ENCODE measurements at places on chromosomes 1 and 21.

DNA sequence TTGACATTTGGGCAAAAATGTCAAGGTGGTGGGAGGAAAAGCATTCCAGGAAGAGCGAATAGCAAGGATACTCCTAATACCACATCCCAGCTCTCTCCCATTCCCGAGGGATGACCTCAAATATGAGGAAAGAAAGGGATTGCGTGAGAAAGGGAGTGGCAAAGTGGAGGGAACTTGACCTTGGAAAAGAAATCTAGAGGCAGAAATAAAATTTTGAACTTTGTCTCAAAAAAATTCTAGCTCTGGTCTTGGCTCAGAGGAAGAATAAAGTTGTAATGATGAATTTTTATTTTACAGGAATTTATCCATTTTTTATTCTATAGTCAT, 127.8 kb downstream of the TBX19 start:
- DNase-seq, result no peak

DNA sequence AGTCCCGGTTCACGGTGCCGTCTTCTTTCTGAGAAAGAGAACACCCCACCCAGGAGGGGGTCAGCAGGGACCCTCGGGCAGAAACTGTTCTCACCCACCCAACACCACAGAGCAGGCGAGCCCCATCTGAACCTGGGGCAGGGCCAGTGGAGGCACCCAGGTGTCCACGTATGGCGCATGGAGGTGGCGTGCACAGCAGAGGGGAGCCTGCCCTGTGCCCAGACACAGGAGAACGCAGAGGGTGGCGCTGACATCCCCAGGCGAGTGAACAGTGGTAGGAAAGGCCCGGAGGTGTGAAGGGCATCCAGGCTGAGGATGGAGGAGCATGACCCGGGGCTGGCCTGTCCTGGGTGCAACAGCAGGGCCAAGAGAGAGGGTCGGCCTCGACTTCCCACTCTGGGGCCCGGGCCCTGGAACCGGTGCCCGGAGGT, 91.1 kb downstream of the STUM start:
- DNase-seq, result no peak

- DNase-seq, result no peak
Measured at GRCh38 chr21:21051109-21052055, 53.2 kb downstream of the NCAM2 start.

DNA sequence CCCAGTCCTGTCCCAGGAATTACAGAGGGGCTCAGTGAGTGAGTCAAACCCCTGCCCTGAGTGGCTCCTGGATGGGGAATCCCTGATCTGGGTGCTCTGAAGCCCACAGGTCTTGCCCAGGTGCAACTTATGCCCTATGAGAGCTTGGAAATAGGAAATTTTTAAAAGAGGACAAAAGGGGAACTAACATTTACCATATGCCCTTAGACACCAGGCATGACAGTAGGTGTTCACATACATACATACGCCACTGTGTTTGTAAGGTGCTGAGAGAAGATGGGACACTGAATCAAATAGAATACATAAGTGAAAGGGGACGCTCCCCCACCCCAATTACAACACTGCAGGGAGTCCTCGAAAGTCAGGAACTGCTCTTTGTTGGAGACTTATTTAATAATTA, 1.4 kb downstream of the CFAP45 start:
- no peak for DNase-seq

- no peak for DNase-seq
Measured at GRCh38 chr1:60255565-60255964, 182.0 kb upstream of the C1orf87 start.

- DNase-seq, result no peak
Measured at GRCh38 chr21:31489726-31490125, 145.7 kb upstream of the TIAM1 start.

GRCh38 chr1:234107416-234108021, 203.0 kb downstream of the SLC35F3 start:
- no peak for DNase-seq

DNA sequence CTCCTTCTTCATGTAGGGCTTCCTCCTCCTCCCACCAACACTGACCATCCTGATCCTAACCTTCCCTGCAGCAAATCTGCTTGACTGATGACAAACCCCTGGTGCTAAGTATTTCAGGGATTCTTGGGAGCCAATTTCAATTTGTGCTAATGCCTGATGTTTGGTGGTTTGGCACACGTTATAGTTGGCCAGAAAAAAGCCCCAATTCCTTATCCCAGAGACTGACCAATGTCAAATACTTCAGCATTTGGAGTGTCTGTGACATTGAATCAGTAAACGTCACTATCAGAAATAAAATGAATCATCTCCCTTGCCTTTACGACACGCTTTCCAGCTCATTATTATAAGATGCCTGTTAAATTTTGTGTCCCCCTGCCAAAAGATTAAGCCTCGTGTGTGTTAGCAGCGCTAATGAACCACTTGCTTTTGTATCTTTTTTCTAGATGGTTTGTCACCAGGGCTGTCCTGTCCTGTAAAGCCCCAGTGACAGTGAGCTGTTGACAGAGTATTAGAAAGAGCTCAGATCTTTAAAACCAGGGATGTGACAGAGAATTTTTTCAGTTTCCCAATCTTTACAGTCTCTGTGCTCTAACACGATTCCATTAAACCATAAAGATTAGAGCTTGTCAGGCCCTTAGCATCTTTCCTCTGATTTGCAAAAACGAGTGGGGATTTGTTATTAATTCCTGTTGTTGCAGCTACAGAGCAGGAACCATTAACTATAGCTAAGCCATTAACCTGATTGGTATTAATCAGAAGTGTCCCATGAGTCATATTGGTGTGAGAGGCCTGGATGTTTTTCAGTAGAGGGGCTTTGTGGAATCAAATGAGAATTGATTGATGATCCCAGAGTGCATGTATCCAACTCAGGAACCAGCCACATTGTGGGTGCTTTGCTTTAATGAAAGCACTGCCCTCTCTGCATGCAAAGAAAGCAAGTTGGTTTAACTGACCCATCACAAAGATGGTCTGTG, 665.1 kb upstream of the PLXNA2 start:
- no peak for DNase-seq

DNA sequence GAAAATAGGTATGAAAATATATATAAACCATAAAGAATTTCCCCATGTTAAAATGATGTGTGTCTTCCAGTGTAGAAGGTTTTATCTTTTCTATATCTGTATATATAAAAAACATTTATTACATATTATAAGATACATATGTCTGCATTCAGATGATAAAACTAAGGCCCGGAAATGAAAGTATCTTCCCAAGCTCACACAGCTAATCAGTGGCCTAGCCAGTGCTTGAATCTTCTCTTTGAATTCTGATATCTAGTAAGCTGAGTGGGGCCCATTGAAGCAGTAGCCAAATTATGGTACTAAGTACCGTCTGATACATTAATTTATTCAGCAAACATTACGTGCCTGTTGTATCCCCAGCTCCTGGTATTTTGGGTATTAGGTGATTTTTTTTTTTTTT, 28.6 kb downstream of the UCK2 start:
- DNase-seq, result no peak

DNA sequence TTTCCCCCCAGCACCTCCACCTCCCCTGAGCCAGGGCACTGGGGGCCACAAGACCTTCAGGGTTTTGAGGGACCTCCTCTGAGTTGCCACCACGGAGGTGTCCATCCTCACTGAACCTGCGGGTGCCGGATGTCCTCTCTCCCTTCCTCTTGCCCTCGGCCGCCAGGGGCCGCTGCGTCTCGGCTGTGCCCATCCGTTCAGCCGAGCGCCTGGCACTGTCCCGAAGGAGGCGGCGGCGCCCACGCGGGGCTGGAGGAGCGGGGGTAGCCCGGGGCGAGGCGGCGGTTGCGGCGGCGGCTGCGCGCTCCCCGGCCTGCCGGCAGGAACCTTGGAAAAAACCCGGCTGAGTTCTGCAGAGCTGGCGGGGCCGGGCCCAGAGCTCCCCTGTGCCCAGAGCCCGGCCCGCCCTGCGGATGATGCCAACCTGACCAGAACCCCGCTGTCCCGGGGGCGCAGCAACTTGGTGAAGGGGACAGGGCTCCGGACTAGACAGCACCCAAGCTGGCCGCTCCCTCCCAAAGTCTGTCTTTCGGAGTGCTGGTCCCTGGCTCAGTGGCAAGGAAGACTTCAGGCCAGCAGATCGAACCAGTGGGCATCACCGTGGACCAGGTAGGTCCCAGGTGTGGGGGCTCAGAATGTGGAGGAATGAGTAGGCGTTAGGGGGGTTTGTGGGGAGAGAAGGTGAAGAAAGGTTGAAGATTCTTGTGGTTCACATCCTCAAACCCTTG, 3.7 kb upstream of the PPM1J start:
- DNase-seq, result peak; percentile 64

DNA sequence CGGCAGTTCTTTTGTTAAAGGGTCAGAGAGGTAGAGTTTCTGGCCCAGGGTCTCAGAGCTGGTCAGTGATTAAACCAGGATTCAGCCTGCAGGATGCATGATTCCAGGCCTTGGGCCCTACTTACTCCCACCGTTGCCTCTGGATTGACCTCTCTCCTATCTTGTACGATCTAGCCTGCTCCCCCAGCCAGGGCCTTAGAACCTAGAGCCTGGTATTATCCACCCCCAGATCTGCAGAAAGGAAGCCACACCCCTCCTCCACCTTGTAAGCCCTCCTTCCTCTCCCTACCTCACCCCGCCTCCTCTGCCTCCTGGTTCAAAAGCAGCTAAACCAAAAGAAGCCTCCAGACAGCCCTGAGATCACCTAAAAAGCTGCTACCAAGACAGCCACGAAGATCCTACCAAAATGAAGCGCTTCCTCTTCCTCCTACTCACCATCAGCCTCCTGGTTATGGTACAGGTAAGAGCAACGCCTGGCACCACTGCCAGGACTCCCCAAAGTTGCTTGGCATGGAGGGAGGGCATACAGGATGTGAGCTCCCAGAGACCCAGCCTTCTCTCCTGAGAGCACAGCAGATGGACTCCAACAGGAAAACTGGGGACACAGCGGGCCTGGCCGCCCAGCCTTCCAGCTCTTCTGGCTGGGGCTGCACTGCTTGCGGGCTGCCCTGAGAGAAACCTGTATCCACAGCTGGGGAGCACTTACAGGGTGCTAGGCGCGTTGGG, at the start of gene CD52:
Gene CD52 (plus strand): TSS at position 347 of the 726 bp plus-strand sequence. CDS start 60 bp downstream, at position 407.
- peak; percentile 48 for DNase-seq

- DNase-seq, result no peak
Measured at GRCh38 chr1:87208931-87209330, 119.7 kb upstream of the LMO4 start.

- no peak for DNase-seq
Measured at GRCh38 chr1:37945743-37946702, 830 bp downstream of the INPP5B start.

- DNase-seq, result no peak
Measured at GRCh38 chr1:21152423-21153100, 24.1 kb downstream of the EIF4G3 start.

DNA sequence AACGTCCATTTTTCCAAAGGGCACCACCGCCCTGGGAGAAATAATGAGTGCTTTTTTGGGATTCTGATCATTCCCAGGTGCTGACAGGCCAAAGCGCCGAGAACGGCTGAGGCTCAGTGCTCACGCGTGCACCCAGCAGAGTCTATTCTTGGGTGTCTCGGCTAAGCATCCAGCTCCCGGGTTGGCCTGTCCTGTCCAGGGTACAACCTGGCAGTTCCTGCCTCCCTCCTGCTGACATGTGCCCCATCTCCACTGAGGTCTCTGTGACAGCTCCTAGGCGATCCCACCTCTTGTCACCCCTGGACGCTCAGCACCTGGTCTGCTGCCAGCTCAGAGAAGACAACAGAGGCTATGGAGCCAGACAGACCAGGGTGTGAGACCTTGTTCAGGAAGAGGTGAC, 684.5 kb downstream of the PTPRU start:
- no peak for DNase-seq

- DNase-seq, result no peak
Measured at GRCh38 chr1:100585786-100586185, 47.8 kb downstream of the GPR88 start.

DNA sequence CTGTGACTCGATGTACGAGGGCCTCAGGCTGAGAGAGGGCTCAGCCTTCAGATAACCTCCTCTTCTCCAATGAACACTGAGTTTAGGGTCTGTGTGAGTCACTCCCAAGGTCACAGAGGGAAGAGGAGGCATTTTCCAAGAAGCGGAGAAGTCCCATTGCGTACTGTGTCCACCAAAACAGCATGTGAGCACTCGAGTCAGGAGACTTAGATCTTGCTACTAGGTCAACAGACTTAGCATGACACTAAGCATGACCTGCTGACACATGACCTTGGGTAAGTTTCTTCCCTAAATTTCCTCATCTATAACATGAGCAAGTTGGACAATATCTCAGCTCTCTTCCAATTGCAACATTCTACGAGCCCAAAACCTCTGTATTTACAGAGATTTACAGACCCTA, 68.0 kb downstream of the PLPP3 start:
- no peak for DNase-seq

DNA sequence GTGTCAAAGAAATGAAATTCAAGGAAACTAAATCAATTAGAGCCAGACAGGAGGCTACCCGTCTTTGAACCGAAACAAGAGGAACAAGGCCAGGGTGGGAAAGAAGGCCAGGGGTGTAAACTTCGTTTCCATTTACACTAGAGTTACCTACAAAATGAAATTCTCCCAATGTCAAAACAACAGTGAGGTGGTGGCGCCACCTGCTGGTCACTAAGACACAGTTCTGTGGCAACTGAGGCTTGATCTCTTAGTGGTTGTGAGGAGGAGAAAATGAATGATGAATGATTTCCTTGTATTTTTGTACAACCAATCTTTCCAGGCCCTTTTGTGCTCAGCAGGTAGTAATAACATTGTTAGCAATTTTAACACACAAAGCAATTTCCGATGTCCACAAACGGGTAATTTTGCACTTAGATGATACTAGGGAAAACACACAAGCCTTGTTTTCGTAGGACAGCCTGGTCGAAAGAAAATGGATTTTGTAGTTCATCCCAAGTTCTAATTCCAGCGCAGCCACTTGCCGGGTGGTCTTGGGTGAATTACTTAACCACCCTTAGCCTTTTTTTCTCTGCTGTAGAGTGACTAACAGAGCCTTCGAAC, 54.8 kb upstream of the SOD1 start:
- peak; percentile 53 for DNase-seq

DNA sequence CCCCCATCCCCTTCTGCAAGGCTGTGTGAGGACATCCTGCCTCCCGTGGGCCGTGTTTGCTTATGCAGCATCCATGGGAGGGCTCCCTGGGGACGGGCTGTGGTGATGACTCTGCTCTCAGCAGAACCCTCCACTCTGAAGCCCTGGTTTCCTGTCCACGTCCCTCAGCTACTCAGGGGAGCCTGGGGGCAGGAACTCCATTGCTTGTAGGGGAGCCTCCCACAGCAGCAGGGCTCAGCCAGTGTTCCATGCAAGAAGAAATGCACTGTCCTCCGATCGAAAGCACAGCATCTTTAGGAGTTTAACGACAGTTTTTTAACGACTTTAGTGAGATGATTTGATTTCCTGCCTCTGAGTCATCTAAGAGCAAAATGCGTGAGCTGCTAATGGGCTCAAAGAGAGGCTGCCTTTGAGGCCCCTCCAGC, 8.3 kb upstream of the KCNAB2 start:
- DNase-seq, result no peak

GRCh38 chr1:62712336-62713243, 24.4 kb upstream of the DOCK7 start:
- no peak for DNase-seq

- DNase-seq, result no peak
Measured at GRCh38 chr1:93981274-93981667, 72.0 kb upstream of the GCLM start.

- DNase-seq, result no peak
Measured at GRCh38 chr1:208410409-208410808, 166.2 kb upstream of the PLXNA2 start.
